ENCODE measurements at places on chromosomes 5 and 9. TPM values are rescaled to one million over a fixed set of nuclear protein-coding genes. Genes with fewer than 3 reads are reported as not detected.

GRCh38 chr5:185095-186070, 5.9 kb upstream of the LRRC14B start:
- no peaks in the 10 kb centered on the region for H3K36me3 ChIP-seq
- H3K4me1 ChIP-seq = peaks cover 10% of the 10 kb centered on the region
- H3K27ac ChIP-seq = no peak overlapping the region
- DNase-seq = no peak
- H3K27me3 ChIP-seq = no peaks in the 10 kb centered on the region
- no peak overlapping the region for H3K4me3 ChIP-seq

DNA sequence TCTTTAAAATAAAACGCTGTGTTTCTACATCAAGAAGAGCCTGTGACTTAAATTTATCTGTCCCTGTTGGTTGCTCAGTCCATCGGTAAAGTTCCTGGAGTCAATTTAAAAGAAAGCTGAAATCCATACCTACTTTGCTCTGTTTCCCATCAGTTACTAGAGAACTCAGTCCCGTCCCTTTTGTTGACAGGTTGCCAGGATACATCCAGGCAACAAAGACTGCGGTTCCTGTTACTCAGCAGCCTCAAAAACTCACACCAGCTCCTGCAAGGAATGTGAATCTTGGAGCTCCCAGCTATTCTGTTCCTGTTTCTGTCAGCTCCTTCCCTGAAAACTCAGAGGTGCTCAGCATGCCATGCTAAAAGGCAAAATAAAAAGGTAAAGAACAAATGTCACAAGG, at the start of gene ZNF474:
ZNF474 (plus strand) TSS at position 241 of the 400 bp plus-strand sequence. CDS start 22,445 bp downstream, outside the sequence.
- no peak for DNase-seq
- H3K27me3 ChIP-seq = peaks cover 4% of the 10 kb centered on the region
- H3K36me3 ChIP-seq = no peaks in the 10 kb centered on the region

DNA sequence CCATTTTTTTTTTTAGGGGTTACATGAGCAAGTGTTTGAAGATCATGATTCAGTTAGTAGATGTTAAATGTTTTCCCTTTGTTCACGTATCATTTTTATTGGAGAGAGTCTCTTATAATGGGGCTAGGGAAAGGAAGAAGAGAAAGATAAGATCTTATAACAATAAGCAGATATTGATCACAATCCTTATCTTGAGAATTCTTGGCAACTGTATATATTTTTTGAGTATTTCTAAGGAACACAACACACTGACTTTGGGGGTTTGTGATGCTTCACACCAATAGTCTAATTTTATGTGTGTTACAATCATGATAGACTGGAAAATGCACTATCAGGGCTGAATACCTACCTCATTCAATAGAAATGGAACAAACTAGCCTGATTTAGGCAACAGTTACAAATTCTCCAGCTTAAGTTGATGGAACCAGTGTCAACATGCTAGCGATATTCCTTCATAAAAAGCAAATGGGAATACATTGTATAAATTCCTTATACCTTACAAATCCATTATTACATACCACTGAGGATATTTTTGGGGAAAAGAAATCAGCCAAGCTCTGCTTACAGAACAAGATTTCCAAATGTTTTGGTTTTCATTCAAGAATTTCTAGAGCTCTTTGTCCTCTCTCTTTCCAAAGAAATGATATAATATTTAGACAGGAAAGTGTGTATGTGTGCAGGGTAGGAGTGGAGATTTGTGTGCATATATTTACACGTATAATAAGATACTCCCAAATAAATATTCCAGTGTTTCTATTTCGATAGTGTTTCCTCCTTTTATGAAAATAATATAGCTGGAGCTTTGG, 41.5 kb downstream of the SVEP1 start:
- H3K4me3 ChIP-seq = no peak overlapping the region
- H3K27me3 ChIP-seq = peaks cover 5% of the 10 kb centered on the region
- no peaks in the 10 kb centered on the region for H3K4me1 ChIP-seq
- no peaks in the 10 kb centered on the region for H3K36me3 ChIP-seq

- no peaks in the 10 kb centered on the region for H3K4me1 ChIP-seq
- no peak for DNase-seq
- peaks cover 31% of the 10 kb centered on the region for H3K27me3 ChIP-seq
- H3K36me3 ChIP-seq = no peaks in the 10 kb centered on the region
- no peak overlapping the region for H3K4me3 ChIP-seq
These were observed 117.2 kb downstream of the APBA1 start for GRCh38 chr9:69554945-69555344.

PDLIM4 gene
- total RNA-seq = not detected
